Forelimb muscle (tissue), 1 donor: ENCODE measurements at places on chromosomes 4 and X. TPM values are rescaled to one million over a fixed set of nuclear protein-coding genes. Genes with fewer than 3 reads are reported as not detected.

GRCh38 chr4:54226404-54227255 is 2.5 kb upstream of the PDGFRA start:
- DNase-seq = no peak

GRCh38 chr4:52015366-52015765 is 4.8 kb downstream of the LRRC66 start:
- DNase-seq = no peak

- no peak for DNase-seq
These were observed 71.1 kb upstream of the ZCCHC13 start for GRCh38 chrX:74232859-74233258.

GRCh38 chr4:62449538-62449937 is 1249.4 kb downstream of the ADGRL3 start:
- no peak for DNase-seq

- no peak for DNase-seq
These were observed 45.6 kb downstream of the BBS12 start for GRCh38 chr4:122777846-122778673.

GRCh38 chr4:4217113-4217512 is 9.6 kb downstream of the OTOP1 start:
- DNase-seq = no peak

DNA sequence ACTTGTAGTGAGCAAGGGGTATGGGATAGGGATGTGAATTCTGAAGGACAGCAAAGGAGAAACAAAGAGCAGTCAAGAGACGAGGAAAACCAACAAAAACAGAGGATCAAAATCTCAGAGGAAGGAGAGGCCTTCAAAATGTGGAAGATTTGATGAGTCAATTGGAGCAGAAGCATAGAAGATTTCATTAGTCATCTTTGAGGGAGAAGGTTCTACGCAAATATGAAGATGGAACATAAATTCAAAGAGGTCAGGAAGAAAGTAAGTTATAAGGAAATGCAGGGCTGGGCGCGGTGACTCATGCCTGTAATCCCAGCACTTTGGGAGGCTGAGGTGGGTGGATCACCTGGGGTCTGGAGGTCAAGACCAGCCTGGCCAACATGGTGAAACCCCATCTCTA is 35.4 kb downstream of the MID2 start:
- no peak for DNase-seq

GRCh38 chrX:134631426-134632346 is 26.6 kb downstream of the PLAC1 start:
- no peak for DNase-seq

GRCh38 chr4:155062948-155063347 is 145.5 kb upstream of the NPY2R start:
- DNase-seq = no peak

GRCh38 chrX:110216027-110216426 is 101.9 kb downstream of the AMMECR1 start:
- DNase-seq = no peak

DNA sequence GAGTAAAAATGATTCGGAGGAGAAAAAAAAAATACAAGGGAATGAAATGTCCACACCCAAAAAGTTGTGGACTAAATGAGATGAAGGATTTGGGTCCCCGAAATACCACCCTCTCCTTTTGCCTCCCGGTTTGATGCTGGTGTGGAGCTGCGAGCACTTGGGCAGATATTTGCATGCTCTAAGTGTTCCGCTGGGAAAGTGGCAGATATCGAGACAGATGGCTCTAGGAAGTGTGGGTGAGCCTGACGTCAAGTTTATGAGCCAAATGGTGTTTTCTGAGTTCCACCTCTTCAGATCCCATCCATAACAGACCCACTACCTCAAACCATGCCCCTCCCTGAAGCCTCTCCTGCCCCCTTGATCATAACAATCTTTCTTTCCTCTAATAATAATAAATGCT is 228.6 kb downstream of the QDPR start:
- no peak for DNase-seq

DNA sequence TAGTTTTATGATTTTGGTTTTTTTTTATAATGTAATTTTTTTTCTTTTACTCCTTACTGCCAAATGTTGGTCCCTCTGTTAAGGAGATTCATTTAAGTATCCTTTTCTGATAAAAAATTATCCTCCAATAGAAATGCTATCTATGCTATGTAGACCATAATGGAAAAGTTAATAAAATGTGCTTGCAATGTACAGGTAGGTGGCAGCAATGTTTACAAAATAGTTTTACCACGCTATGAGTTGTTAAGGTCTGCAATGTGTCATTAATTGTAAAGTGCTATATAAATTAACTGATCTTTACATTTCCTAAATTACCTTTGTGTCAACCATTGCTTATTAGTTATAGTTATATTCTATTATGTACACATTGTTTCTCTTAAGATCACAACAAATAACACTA is 3.8 kb upstream of the CENPC start:
- no peak for DNase-seq

DNA sequence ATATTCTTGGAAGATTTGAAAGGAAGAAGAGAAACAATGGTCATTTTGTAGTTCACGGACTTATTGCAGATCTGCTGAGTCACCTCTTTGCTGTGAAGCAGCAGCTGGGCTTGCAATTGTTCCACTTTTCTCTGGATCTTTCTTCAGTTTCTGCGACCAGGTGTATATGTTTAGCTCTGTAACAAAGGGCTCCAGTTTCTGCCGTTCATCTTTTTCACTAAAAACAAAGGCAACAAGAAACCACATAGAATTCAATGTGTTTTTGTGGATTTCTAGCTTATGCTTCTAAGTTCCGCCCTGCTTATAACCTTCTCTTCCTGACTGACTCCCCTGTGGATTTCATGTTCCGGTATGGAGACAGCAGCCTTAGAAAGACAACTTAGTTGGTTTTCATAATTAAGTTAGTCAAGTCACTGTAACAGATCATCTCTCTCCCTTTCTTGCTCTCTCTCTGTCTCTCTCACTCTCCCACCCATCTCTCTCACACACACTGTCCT is 121.6 kb upstream of the EPHA5 start:
- no peak for DNase-seq

GRCh38 chr4:12729384-12729783 is 754.8 kb downstream of the RAB28 start:
- DNase-seq = no peak

- DNase-seq = no peak
These were observed 1181.4 kb downstream of the RPA4 start for GRCh38 chrX:98065151-98065550.

GRCh38 chr4:4289055-4289454 is 899 bp downstream of the LYAR start:
- no peak for DNase-seq

The GLUD2 gene
- 2.5 TPM for polyA plus RNA-seq

The DSPP gene
- polyA plus RNA-seq = 0.04 TPM

The WAS gene
- polyA plus RNA-seq = 2.7 TPM

The ATP8A1 gene
- 7.1 TPM for polyA plus RNA-seq

The PPM1K gene
- 19.8 TPM for polyA plus RNA-seq

The GYG2 gene
- polyA plus RNA-seq = 2.9 TPM

The FRG2 gene
- polyA plus RNA-seq = not detected

The CT45A3 gene
- polyA plus RNA-seq = not detected

The LDB2 gene
- 36.6 TPM for polyA plus RNA-seq
